Activated T-helper 1 cell treated with anti-CD3 and anti-CD28 coated beads, Interleukin-12 subunit alpha, Interleukin-12 subunit beta, Interleukin-2, Interleukin-4 antibody, amounts not matched to agents 30 ng/mL and 10 ng/mL and 1 ng/mL, durations not matched to agents 14 hours and 24 hours and 36 hours (primary cell): ENCODE measurements at places on chromosomes 6 and 20. TPM values are rescaled to one million over a fixed set of nuclear protein-coding genes. Genes with fewer than 3 reads are reported as not detected.

- no peaks in the 10 kb centered on the region for H3K36me3 ChIP-seq
- no peaks in the 10 kb centered on the region for H3K27me3 ChIP-seq
- H3K4me1 ChIP-seq: no peaks in the 10 kb centered on the region
- no peak overlapping the region for H3K4me3 ChIP-seq
- DNase-seq: no peak
Observed at GRCh38 chr20:60631585-60632287, 620.3 kb upstream of the CDH4 start.

DNA sequence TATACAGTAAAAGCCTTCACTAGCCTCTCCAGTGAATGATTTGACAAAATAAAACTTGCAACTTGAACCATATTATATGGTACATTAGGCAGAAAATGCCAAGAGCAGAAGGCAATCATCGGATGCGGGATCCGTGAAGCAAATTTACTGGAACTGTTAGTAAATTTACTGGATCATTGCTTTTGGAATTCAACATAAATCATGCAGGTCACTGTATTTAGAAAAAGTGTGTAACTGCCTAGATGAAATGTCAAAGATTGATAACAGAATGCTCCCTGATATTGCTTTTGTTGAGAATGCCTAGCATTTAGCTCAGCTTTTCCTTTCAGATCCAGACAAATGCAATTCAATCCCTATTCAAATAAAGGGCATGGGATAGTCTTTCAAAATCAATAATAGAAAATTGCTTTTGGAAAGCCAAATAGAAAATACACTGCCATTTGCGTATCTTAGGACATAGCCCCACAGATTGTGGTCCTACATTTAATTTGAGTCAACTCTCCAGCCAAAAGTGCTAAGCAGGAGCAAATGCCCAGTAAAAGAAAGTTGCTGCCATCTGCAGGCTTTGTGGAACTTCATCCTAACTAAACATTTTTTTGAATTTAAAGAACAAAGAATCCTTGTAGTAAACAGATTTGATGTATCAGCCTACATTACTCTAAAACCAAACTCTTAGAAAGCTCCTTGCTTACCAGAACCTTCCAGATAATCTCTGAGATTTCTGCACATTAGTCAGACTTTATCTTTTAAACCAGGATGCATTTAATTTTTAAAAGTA, 109.5 kb upstream of the HSF2 start:
- H3K27me3 ChIP-seq: no peaks in the 10 kb centered on the region
- no peak overlapping the region for H3K27ac ChIP-seq
- H3K4me3 ChIP-seq: no peak overlapping the region

AVP gene
- not detected in 2 replicates for total RNA-seq

DNA sequence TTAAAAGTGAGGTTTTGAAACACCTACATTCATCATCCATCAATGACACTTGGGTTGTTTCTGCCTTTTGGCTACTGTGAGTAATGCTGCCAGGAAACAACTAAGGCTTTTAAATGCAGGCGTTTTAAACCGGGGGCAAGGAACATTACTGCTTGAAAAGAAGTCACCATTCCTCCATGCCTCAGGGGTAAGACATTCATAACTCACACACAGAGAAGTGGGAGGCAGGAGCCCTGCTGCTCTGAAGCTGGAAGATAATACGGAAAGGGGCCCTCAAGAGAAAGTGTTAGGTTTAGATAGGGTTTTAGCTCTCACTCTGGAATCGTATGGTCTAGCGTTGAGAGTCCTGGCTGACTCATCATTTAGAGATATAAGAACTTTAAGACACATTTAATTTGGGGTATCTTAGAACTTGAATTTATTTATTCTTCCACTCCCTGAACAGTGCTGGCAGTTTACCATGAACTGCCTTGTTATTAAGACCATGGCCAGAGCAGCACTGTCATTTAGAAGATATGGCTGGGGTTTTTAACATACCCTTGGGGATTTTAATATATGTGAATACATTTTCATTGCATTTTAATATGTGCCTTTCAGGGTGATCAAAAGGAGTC, 1.8 kb downstream of the TUBB1 start:
- no peaks in the 10 kb centered on the region for H3K27me3 ChIP-seq
- H3K4me3 ChIP-seq: no peak overlapping the region
- no peak overlapping the region for H3K27ac ChIP-seq
- H3K36me3 ChIP-seq: peaks cover 25% of the 10 kb centered on the region
- no peak for DNase-seq

- peaks cover 4% of the 10 kb centered on the region for H3K27me3 ChIP-seq
- peaks cover 25% of the 10 kb centered on the region for H3K4me1 ChIP-seq
- peak; percentile 29 for DNase-seq
- H3K27ac ChIP-seq: peak overlapping the region; percentile 82
- H3K4me3 ChIP-seq: peak overlapping the region; percentile 67
- H3K36me3 ChIP-seq: no peaks in the 10 kb centered on the region
Observed at GRCh38 chr20:237489-237888, 10.4 kb downstream of the DEFB129 start.

SMLR1 gene
- total RNA-seq: not detected in 2 replicates
